Fibroblast of villous mesenchyme (primary cell): ENCODE measurements at places on chromosomes 4 and X. TPM values are rescaled to one million over a fixed set of nuclear protein-coding genes. Genes with fewer than 3 reads are reported as not detected.

DNA sequence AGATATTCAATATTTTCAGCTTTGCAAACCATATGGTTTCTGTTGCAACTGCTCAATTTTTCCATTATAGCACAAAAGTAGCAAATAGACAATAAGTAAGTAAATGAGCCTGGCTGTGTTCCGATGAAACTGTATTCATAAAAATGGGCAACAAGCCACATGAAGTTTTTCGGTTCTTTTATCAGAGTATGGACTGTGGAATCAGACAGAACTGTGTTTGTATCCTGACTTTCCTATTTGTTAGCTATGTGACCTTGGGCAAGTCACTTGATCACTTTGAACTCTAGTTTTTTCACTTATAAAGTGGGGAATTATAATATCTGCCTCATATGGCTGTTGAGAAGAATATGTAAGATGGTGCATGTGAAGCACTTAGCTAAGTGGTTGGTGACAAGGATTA, 23.4 kb upstream of the ADGRA3 start:
- no peak for DNase-seq

- DNase-seq = no peak
These were observed 219.6 kb downstream of the GRXCR1 start for GRCh38 chr4:43112139-43112538.

DNA sequence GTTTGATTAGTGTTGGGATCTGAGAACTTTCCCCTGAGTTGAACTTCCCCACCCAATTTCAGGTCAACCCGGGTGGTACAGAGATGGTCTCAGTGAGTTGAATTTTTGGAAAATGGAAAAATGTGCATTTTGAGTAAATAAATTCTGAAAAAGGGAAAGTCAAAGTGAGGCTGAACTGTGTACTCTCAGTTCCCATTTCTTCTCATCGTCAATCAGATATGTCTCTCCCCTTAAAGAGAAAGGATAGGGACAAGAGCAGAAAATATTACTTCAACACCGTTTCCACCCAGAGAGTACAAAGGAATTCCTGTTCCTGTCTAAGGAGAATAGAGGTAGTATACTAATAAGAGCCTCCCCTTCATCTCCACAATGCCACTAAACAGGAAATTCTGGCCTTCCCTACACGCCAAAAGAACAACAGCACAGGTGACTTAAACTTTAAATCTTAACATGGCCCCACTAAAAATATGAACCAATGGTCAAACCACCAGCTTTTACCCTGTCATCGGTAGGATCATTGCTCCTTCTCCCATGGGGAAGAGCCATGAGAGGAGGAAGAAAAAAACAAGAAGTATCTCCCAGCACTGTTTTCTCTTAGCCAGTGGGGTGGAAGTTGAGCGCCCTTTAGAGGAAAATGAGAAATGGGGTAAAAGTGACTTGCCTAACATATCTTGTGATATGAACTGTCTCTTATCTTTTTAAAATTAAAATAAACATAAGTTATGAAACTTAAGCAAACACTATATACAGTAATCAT, 30.3 kb downstream of the BMP3 start:
- DNase-seq = no peak

The C4orf36 gene
- 0.64 and 1.3 TPM in 2 replicates for total RNA-seq

The GLOD5 gene
- not detected in 2 replicates for total RNA-seq
